ENCODE measurements at places on chromosomes 11 and 22.

GRCh38 chr11:772429-773390 lies 4.6 kb downstream of the GATD1 start:
- no peak for DNase-seq

GRCh38 chr11:124753205-124753604 lies 1.1 kb upstream of the VSIG2 start:
- no peak for DNase-seq

DNA sequence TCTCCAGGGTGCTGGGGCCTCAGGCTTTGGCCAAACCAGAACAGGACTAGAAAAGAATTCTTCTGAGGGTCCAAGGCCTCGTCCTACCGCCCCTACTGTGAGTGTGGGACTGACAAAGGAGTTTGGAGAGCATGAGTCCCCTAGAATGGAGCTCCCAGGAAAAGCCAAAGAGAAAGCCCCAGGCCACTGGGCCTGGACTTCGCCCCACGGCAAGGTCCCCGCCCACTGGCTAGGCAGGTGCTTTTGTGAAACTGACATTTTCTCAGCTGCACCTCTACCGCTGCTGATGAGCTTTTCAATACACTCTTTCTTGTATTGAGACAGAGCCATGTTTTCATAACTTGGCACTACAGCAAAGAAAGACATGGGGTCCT lies 9.7 kb upstream of the FGF3 start:
- no peak for DNase-seq

DNA sequence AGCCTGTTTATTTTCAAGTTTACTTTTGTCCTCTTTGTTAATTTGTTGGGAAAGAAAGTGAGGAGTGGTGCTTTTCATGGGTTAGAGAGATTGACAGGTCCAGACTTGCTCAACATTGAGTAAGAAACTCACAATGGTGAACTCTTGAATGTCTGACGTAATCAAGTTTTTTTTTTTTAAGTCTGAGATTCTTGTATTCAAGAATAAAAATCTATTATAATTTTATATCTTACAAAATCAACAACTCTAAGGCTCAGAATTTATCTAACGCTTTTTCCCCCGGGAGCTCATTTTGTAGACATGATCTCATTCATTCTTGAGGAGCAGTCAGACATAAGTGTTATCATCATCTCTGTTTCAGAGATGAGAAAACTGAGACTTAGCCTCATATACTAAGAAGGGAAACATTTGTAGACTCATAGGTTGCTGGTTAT lies 39.1 kb upstream of the SPTBN2 start:
- no peak for DNase-seq

GRCh38 chr11:84947070-84947469 lies 680.1 kb downstream of the DLG2 start:
- no peak for DNase-seq

GRCh38 chr22:17823226-17823625 lies 49.0 kb upstream of the BID start:
- DNase-seq, result no peak

- no peak for DNase-seq
Measured at GRCh38 chr11:135023499-135023898, 611.5 kb upstream of the B3GAT1 start.

- DNase-seq, result no peak
Measured at GRCh38 chr22:42052765-42053164, 17.8 kb downstream of the NAGA start.

GRCh38 chr11:131683131-131683530 lies 312.7 kb downstream of the NTM start:
- DNase-seq, result no peak
